ENCODE measurements at places on chromosomes 3 and 15. TPM values are rescaled to one million over a fixed set of nuclear protein-coding genes. Genes with fewer than 3 reads are reported as not detected.

- DNase-seq: peak; percentile 97
Measured at GRCh38 chr15:25438601-25439368, at the start of gene UBE3A. Gene UBE3A, minus strand, starts transcription at chr15:25439024. Its CDS starts 29,917 bp downstream, at chr15:25409107.

Gene NANOGP8
- total RNA-seq: not detected

Gene PLA2G4D
- total RNA-seq: not detected

Gene LSAMP
- total RNA-seq: 3.7 TPM

Gene ATP13A5
- total RNA-seq: not detected

Gene FLNB
- total RNA-seq: 22.9 TPM

DNA sequence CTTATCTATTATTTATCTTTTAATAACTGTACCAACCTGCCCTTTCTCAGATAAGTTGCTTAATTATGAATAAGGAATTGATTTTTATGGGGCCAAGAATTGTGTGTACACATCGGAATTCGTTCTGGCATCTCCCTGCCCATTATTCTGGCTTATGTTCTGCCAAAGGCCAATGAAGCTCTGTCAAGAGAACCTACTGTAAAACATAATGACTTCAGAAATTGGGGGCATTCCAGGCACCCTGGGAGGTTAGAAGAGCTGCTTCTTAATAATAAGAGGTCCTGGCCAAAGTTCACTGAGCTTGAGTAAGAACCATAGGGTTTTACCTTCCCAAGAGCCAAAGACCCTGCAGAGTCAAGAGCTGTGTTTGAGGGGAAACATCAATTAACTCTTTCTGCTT, 261.7 kb downstream of the SLC9A9 start:
- DNase-seq: no peak

DNA sequence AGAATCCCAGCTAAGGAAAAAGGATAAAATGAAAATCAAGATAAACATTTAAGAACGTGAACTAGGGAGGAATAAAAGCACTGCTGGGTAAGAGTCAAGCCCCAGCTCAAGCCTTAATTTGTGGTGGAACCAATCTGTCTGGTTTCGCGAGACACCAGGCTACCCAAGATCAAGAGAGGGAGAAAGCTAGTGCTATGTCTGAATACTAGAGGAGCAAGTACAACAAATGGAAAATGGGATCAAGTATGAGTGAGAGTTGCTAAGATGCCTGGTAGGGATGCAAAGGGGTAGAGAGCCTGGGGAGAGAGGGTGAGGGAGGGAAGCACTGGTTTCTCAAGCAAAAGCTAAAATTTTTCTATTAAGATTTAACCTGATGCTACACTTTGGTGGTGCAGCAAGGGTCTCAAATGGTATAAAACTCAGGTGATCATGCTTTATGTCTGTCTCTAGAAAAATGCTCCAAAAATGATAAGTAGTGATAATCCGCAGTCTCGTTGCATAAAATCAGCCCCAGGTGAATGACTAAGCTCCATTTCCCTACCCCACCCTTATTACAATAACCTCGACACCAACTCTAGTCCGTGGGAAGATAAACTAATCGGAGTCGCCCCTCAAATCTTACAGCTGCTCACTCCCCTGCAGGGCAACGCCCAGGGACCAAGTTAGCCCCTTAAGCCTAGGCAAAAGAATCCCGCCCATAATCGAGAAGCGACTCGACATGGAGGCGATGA, 1.7 kb upstream of the SETD5 start:
- no peak for DNase-seq

Gene TNK2
- 90.5 TPM for total RNA-seq

DNA sequence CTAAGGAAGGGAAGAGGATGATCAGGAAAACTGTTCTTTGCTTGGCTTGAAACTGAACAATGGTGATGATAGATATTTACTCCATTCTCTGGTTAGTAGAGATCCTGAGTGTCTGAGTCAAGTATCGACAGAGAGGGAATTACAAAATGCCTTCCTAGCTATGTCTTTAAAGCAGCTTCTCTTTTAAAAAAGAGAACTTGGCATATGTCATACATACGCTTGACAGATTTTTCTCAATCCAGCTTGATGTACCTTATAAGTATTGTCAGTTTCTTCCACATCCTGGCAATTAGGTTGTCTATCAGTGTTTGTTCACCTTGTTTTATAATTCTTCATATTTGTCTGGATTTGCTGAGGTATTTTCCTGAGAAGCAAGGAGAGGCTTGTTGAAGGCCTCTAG, 5.0 kb upstream of the EPHB1 start:
- DNase-seq: no peak

Gene COL7A1
- total RNA-seq: 4.8 TPM

Gene RHOV
- total RNA-seq: not detected

Gene TTLL13
- not detected for total RNA-seq

DNA sequence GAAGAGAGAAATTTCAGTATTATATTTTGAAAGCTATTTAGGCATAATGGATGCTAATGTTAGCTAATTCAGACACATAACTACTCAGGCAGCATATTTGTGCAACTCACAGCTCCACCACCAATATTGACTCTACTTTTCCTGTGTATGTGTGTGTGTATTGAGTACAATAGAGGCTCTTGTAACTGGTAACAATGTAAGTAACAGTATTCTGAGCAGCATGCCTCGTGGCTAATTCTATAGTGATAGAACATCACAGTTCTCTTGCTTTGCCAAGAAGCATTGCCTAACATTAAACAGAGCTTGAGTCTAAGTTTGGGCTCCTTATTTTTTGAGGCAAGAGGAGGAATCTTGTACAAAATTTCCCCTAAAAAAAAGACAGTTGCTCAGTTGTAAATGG, 98.6 kb upstream of the ARHGEF26 start:
- DNase-seq: no peak

- DNase-seq: no peak
Measured at GRCh38 chr15:74406992-74407705, 26.6 kb downstream of the SEMA7A start.

DNA sequence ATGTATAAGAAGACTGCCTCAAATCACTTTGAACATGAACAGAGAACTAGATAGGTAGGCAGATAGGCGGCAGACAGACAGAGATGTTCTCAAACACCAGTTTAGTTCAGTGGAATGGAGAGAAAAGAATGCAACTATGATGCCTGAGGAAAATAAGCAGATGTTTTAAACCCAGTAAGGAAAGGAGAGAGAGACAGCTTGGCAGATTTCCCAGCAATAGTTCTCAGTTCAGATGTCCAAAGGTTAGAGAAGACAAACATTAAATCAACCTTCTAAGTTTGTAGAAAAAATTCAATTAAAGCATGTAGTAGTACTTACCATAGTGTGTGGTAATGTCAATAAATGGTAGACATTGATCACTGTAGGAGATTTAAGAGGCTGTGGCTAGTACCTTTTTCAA, 209.6 kb upstream of the PFN2 start:
- no peak for DNase-seq

Gene SLC30A4
- total RNA-seq: 5.6 TPM

GRCh38 chr3:44478606-44479094, 1.2 kb upstream of the ZNF445 start:
- DNase-seq: no peak

DNA sequence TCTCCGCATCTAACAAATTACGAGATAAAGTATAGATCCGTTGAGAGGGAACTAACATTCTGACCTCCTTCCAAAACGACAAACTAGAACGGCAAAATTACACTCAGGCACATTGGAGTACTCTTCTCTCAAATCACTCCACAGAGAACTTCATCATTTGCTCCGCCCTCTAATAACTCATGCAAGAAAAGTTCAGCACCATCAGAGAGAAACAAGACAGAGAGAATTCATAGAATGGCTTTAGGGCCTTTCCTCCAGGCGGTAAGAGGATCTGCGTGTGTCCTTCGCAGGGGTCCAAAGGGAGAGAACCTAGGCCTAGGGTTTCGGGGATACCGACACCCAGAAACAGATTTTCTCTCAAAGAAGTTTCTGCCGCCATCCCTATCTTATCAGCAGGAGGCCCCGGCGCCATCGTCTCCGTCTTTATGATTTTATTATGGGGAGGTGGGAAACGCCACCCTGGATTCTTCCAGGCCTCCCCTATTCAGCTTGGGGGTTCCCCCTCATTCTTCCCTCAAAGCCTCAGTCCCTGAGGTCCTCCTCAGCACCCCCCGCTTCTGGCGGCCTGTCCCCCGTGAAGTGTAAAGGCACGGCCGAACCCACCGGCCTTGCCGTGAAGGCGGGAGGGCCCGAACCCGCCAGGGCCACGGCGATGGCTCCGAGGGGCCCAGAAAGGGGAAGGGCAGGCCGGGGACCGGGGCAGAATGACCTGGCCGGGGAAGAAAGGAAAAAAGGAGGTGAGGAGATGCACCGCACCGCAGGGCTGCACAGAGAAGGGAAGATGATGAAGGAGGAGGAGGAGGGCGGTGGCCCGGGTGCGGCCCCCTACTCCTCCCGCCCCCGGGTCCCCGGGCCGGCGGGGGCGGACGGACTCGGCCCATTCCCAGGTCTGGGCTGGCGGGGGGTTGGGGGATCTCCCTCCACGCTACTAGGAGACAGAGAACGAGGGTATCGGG, 768 bp downstream of the UBXN7 start:
- DNase-seq: peak; percentile 28

DNA sequence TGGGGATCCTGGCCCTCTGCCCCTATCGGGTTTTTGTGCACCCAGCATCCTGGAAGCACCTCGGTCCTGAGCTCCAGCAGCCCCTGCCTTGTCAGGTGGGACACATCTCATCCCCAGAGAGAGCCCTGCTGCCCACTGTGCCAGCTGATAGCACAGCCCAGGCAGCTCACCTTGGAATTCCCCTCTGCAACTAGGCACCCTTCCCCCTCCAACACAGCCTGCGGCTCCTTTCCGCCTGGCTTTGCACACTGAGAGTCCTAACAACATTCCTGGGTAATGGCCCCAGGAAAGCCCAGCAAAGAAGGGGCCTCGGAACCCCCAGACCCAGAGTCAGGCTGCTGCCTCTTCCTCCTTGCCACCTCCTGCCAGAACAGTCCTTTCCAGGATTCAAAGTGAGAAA, 5.9 kb downstream of the HCN4 start:
- DNase-seq: no peak

Gene LOXL1
- total RNA-seq: 19.6 TPM

DNA sequence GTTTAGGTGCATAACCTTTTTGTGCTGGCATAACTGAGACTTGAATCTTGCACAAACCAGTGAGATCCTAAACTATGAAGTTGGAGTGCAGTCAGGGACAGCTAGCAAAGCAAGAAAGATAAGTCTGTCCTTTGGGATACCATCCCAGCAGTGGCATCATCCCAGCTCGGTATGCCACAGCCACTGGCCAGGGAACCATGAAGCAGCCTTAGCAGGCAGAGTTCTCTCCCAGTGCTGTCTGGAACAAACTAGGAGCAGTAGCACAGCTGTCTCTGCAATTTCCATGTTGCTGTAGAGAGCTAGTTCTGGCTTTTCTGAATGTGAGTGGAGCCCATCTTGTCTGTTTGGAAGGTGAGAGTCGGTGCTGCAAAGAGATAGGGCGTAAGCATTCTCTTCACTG, 130.3 kb downstream of the DTWD1 start:
- DNase-seq: peak; percentile 68

GRCh38 chr15:49852756-49853155, 231.9 kb downstream of the DTWD1 start:
- no peak for DNase-seq

GRCh38 chr15:64507293-64507802, 47.0 kb downstream of the ZNF609 start:
- peak; percentile 85 for DNase-seq

Gene CCDC39
- total RNA-seq: not detected

DNA sequence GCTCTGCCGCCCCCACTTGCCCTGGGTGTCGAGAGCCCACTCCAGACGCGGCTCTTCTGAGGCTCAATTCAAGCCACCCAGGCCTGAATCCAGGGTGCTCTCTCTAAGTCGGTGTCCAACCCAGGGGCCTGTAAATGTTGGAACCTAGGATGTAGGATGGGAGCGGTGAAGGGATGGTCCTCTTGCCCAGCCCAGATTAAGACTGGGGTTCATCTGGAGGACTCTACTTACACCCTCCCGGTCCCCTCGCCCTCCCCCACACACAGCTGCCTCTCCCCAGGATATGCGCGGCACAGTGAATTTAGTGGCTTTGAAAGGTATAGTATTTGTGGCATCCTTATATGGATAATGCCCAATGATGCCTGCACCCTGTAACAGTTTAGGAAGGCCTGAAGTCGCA, 822 bp upstream of the FBN1 start:
- DNase-seq: no peak

Gene CYP1A2
- not detected for total RNA-seq

DNA sequence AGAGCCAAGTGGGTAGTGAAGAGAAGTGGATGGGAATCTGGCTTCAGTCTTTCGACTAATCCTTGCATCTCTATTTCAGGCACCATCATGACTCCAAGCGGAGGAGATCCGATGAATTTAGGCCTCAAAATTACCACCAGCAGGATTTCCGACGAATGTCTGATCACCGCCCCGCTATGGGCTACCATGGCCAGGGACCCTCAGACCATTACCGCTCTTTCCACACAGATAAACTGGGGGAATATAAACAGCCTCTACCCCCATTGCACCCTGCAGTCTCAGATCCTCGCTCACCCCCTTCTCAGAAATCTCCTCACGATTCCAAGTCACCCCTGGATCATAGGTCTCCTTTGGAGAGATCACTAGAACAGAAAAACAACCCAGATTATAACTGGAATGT, 64.7 kb downstream of the RGMA start:
- DNase-seq: peak; percentile 12

Gene GOLGA8T
- total RNA-seq: not detected

DNA sequence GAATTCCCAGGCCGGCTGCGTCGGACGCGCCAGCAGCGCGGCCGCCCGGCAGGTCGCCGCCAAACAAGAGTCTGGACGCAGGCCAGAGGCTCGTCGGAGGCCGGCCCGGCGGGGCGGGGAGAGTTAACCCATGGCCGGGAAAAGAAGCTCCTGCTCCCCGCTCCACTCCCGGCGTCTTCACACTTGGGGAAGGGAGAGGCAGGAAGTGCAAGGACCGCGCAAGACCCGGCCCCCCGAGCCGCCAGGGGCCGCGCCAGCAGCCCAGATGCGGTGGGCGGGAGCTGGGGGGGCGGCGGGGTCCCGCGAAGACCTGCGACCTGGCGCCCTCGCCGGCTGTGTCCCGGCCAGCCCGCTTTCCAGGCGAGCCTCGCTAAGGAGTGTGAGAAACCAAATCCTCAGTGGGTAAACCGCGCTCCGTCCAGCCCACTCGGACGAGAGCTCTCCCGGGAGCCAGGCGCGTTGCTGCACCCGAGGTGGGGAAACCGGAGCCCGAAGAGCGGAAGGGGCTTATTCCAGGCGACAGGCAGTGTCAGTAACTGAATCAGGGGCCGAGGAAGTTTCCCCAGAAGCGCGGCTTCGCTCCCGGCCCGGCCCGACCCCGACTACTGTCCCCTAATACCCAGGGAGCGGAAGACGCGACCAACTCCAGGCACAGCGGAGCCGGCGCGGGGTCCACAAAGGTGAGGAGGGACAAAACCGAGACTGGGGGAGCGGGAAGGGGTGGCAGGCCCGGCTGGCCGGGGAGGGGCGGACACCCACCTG, 721 bp downstream of the ADAMTS7 start:
- peak; percentile 89 for DNase-seq

DNA sequence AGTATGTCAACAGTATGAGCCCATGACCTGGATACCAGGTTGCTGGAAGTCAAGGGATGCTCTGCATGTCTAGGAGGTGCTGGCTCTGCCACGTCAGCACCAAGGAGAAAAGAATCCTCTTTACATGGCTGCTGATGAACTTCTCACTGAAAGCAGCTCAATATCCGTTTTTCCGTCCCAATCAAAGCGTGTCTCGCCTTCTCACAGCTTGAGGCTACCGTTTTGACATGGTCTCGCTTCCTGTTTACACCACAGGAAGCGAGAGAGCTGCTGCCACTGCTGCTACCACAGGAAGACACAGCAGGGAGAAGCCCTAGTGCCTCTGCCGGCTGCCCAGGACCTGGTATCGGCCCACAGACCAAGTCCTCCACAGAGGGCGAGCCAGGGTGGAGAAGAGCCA, 27.3 kb downstream of the STARD5 start:
- DNase-seq: peak; percentile 72

All from right cardiac atrium (tissue), 5 donors.